Activated CD4-positive, CD25-positive, alpha-beta regulatory T cell treated with anti-CD3 and anti-CD28 coated beads, Interleukin-2, amount 50 U/mL, for 24 hours (primary cell): ENCODE measurements at places on chromosomes 11 and 22.

- ATAC-seq: no peak
These were observed 155.1 kb downstream of the DDX10 start for GRCh38 chr11:108819957-108820356.

- peak; percentile 37 for ATAC-seq
These were observed 60.4 kb downstream of the SFI1 start for GRCh38 chr22:31556627-31557203.

DNA sequence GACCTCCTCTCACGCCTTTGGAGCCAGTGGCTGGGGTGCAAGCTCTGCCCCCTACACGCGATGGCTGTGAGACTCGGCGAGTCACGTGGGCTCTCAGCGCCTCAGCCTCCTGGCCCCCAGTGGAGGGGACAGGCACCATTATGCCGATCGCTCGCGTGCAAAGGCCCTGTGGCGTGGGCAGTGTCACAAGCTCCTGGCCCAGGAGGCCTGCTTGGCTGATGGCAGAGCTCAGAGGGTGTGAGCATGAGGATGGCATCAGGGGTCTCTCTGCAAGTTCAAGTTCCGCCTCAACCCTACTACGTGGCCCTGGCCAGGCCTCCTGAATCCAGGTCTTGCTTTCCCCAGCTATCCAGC, 90.8 kb upstream of the KCNQ1OT1 start:
- no peak for ATAC-seq

DNA sequence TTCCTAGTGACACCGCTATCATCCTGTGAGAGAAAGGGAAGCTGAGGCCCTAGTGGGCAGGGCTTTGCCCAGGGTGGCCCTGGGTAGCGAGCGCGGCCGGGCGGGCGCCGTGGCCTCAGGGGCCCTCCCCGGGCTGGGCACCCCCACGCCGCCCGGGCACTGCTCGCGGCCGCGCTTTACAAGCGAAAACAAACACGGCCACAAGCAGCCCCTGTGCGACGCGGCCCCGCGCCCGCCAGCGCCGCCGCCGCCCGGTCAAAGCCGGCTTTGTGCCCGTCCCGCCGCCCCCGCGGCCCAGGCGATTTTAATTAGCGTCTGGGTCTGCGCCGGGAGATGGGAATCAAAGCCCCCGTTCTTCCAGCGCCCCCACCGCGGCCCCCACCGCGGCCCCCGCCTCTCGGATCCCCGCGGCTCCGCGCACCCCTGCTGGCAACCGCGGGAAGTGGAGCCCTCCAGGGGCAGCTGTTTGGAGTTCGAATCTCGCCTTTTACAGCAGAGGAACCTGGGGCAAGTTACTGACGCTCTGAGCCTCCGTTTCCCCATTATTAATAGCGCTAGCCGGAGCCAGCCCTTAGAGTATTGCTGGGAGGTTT, 47.9 kb downstream of the CHRDL2 start:
- no peak for ATAC-seq

GRCh38 chr11:12455938-12456337, 78.6 kb downstream of the PARVA start:
- ATAC-seq: no peak
